ENCODE measurements at places on chromosomes 3 and 15. TPM values are rescaled to one million over a fixed set of nuclear protein-coding genes. Genes with fewer than 3 reads are reported as not detected.

Gene SLCO2A1
- not detected for total RNA-seq

Gene COL8A1
- total RNA-seq = 0.10 TPM

Gene FHIT
- total RNA-seq = 4.8 TPM

Gene TTC21A
- total RNA-seq = 0.97 TPM

- no peak for DNase-seq
Measured at GRCh38 chr3:114758831-114759699, 388.0 kb downstream of the ZBTB20 start.

- no peak for DNase-seq
Measured at GRCh38 chr3:58102390-58102750, 94.1 kb downstream of the FLNB start.

GRCh38 chr3:154040283-154040682, 80.9 kb upstream of the ARHGEF26 start:
- DNase-seq = no peak

DNA sequence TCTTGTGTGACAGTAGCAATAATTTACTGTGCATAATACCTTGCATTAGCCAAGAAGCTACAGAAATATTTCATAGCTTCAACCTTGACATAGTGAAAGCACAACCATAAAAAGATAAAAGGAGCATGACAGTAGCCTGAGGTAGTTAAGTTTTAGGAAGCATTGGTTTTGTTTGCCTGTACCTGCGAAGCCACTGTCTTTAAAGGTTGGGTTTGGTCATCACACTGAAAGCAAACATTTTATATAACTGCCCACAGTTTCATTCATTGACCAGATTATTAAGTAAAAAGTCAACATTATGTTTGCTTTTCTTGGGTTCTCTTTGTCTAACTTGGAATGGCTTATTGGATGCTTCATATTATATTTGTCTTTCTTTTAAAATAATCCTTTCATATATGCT, 450.1 kb upstream of the IL12A start:
- no peak for DNase-seq

DNA sequence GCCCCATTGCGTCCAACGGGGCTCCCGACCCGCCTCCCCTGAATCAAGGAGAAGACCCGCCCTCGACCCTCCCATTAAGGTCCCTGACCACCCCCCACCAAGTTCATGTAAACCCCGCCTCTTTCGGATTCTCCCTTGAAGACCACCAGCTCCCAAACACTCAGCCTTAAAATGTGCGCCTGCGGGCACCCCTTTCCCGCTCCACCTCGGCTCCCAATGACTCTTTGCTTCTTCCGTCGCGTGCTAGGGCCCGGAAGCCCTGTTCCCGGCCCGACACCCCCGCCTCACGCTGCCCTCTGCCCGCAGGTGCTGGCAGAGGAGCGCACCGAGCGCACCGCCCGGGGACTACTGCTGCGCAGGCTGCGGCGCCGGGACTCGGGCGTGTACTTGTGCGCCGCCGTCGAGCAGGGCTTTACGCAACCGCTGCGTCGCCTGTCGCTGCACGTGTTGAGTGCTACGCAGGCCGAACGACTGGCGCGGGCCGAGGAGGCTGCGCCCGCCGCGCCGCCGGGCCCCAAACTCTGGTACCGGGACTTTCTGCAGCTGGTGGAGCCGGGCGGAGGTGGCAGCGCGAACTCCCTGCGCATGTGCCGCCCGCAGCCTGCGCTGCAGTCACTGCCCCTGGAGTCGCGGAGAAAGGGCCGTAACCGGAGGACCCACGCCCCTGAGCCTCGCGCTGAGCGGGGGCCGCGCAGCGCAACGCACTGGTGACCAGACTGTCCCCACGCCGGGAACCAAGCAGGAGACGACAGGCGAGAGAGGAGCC, 2.7 kb upstream of the LSMEM2 start:
- DNase-seq = peak; percentile 55

- DNase-seq = no peak
Measured at GRCh38 chr3:2995195-2995594, 115.0 kb downstream of the IL5RA start.

DNA sequence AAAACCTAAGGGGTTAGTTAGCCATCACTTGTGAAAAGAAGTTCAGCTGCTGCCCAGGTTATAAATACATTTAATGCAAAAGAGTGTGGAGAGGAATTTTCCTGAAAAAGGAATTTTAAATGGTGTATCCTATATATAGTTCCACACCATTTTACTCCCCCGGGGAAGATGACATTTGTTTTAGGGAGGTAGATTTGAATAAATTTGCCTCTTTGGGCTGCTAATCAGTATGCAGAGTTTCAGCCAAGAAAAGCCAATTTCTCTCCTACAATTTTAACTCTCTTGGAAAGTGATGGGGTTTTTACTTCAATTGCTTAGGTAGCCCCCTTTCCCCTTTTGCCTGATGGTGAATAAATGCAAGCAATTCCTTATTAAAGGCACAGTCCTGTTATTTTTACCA, 161.2 kb downstream of the OTOL1 start:
- DNase-seq = no peak

GRCh38 chr15:85625856-85626255, 168.9 kb downstream of the KLHL25 start:
- DNase-seq = peak; percentile 55

Data from activated CD8-positive, alpha-beta T cell treated with anti-CD3 and anti-CD28 coated beads, Interleukin-2, amount 10 ng/mL, durations not matched to agents 7 days and 5 days (primary cell).